Activated naive CD4-positive, alpha-beta T cell (primary cell): ENCODE measurements at places on chromosomes 3 and 15.

- DNase-seq = no peak
These were observed 26.5 kb downstream of the NANOGP8 start for GRCh38 chr15:35058534-35059054.

- no peak for DNase-seq
These were observed 79.3 kb downstream of the ATP10A start for GRCh38 chr15:25783607-25784540.

DNA sequence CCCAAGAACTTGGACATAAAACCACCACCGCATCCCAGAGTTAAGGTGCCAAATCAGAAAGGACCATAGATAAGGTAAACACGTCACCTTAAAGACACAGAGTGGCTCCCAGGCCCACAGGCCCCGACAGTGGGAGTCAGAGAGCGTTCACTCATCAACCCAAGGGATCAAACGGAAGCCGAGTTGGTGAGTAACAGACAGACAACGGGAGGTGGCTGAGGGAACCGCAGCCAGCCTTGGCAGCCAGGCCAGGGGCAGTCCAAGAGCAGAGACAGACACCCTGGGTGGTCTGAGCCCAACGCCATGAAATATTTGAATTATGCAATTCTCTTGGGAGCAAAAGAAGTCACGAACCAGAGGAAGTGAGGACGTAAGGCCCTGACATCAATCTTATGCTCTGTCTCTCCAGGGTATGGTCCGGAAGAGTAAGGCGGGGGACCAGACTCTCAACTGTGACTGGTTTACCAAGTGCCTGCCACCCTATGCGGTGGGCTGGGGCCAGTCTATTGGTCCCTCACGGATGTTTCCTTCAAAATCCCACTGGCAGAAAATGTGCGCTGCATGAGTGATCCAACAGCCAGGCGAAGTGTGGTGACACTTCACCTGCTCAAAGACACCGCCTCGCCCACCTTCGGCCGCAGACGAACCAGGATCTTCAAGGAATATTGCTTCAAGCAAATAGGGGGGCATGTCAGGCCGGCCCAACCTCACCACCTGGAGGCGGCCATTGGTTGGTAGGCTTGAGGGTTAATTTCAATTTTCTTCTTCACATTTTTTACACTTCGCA is 34.3 kb downstream of the TMEM44 start:
- no peak for DNase-seq

DNA sequence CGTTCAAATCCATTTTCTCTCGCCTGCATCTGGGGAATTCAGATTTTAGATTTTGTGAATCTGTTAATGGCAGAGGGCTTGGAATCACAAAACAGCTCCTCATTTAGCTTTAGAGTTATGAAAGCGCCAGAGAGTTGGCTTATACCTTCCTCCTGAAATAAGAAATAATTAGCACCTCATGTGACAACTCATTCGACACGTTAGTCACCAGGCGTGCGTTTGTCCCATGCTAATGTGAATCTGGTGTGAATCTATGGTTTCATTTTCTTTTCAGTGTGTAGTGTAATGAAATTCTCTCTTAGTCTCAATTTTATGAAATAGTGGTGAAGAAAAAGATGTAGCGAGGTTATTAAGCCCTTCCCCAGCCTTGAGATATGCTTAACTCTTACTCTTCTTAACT is 89.4 kb downstream of the EDEM1 start:
- no peak for DNase-seq

GRCh38 chr3:173920386-173920785 is 522.8 kb downstream of the NLGN1 start:
- DNase-seq = no peak

DNA sequence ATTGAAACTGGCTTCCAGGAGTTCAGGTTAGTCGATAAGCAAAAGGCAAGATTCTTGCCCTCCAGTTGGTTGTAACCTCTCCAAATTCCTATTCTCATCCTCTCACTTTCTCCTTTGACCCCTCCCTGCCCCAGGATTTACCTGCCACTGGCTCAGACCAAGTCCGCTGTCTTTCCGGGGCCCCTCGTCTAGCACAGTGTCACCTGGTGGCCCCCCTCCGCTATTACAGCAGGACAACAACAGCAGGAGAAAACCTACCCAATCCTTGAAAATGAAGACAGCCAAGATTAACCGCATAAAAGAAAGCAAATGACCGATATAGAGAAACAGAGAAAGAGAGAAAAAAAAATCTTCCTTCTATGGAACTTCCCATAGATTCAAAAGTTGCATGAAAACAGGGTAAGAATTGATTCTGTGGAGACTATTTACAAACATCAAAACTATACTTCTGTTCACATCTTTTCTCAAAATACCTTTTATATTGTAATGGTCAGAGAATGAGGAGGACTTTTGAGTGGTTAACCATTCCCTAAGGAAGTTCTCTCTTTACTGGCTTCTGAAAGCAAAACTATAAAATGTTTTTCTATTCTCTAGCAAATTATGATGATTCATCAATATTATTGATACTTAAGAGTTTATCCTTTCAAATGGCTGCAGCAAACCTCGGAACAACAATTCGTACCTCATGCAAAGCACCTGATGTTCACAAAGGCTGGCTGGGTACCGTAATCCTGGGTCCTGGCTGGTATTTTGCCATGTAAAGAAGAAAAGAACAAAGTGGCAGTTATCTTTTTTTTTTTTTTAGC is 10.0 kb upstream of the ST8SIA2 start:
- DNase-seq = no peak

DNA sequence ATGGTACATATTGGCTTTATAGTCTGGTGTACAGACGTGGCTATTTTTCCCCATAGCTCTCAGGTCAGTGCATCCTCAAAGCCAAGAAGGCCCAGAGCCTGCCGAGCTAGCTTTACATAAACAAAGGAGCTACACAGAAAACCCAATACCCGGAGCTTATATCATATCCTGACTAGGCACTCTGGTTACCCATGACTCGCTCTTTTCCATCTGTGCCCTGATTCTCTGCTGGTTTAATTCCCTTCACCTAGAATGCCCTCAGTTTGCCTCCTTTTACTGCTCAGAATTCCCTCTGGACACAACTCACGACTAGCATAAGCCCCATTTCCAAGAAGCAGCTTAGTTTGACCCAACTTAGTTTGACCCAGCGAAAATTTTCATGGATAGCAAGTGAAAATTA is 110.8 kb downstream of the TIGIT start:
- no peak for DNase-seq

DNA sequence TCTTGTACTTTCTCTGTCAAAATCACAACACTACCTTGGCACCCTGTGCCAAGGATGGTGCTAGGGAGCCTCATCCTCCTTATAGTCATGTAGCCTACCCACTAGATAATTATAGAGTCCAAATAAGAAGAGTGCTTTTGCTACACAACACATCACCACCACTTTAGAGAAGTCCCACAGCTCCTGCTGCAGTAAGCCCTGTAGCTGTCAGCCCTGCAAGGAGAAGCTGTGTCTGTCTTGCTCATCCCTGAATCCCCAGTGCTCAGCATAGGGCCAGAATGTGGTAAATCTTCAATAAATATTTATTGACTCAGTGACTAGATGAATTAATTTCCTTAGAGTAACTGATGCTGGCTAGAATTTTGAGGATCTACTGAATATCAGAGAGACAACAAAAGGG is 190.8 kb downstream of the ZNF621 start:
- no peak for DNase-seq

DNA sequence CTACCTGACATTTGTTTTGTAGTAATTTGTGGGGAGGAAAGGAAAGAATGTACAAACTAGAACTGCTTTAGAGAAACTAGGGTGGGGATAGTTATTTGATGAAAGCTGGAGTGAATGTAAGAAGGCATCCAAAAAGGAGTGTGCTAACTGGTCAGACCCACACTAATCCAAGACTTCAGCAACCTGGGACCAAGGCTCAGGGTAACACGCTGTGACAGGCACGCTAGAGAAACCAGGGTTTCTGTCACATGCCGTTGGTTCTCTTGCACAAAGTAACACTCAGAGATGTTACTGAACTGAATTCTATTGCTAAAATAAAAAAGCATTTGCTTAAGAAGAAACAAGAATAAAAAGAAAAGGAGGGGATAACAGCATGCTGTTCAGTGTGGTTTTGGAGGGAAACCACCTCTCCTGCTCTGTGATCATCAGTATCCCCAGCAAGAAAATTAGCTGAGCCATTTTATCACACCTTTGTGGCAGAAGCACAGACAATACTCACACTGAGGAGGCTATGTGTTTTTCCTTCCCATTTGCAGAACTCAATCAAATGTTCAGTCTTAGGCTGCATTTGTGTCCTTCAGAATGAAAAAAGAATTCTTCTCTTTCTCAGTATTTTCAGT is 2.8 kb upstream of the CCDC80 start:
- DNase-seq = no peak

DNA sequence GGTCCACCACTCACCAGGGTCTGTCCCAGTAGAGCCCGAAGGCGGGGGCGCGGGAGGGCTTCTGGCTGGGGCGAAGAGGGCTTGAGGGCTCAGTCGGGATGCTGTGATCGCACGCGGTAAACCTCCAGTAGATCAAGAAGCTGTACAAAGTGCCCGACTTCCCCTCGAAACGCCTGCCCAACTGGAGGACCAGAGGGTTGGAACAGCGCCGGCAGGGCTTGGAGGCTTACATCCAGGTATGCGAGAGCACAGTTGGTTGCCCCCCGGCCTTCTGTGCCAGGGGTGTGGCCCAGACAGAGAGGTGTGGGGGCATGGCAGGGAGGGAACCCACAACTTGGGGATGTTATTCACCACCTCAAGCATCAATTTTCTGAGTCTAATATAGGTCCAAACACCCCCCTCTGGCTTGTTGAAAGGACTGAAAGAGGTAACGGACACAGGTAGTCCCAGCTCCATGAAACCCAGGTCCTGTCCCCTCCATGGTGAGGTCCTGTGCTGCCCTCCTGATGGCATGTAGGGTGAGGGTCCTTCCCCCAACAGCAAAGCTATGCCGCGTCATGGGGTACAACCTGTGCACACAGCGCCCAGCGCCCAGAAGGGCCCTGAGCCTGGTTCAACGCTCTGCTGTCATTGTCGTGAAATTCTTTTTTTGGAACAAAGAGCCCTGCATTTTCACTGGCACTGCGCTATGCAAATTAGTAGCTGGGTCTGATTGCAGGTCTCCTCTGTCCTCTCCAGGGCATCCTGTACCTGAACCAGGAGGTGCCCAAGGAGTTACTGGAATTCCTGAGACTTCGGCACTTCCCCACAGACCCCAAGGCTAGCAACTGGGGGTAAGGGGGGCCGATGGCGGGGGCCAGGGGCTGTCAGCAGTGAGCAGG is 1.2 kb downstream of the SNX22 start:
- no peak for DNase-seq

GRCh38 chr3:22980346-22980745 is 222.8 kb upstream of the UBE2E2 start:
- DNase-seq = no peak

DNA sequence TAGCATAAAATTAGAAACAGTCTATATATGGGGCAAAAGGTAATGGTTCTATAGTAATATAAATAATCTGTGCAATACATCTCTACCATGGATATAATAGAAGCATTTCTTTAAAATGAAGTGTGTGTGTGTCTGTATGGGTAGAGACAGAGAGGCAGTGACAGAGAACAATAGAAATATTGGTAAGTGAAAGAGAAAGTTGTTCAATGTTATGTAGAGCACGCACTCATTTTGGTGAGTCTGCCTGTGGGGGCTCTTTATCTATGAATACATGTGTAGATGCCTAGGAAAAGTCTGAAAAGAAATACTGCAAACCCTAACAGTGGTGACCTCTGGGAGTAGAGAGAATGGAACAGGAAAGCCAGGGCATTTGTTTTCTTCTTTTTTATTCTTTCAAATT is 182.6 kb downstream of the STAC start:
- no peak for DNase-seq

GRCh38 chr15:83396101-83396500 is 51.0 kb upstream of the SH3GL3 start:
- no peak for DNase-seq

GRCh38 chr15:78460737-78461136 is 22.7 kb downstream of the IREB2 start:
- no peak for DNase-seq

DNA sequence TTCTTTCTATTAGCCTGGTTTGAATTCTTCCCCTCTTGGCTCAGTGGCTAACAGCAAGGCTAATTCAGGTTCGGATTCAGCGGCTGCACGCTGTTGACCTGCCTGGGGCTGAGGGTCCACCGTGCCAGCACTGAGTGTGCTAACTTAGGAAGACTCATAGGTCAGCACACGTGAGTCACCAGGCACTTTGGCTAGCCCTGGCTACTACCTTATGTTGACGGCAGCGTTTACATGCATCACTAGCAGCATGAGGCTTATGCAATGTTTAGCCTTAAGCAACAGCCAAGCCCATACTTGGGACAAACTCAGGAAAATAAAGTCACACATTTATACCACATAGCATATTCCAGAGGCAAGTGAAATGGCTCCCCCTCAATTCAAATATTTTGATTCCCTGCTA is 137.7 kb downstream of the RAB11A start:
- DNase-seq = no peak

DNA sequence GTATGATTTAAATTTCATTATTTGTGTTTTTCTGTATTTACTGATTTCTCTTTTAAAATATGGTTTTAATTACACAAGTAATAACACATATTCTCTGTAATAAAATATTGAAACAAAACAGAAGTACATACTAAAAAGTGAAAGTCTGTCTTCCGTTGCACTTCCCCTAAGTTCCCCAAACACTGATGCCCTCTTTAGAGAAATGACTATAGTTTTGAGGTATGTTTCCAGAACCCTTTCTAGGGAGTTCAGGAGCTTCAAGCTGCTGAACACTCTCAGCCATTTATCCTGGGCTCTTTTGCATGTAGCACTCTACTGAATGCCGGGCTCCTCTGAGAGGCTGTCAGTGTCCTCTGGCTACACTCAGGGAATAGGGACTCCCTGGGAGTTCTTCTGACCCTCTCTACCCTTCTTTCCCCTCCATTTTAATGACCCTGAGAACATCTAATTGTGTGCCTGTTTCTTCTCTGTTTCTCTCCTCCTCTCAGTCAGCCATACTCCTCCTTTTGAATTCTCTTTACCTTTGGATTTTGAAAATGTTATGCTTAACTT is 60.4 kb upstream of the KCNAB1 start:
- no peak for DNase-seq

- DNase-seq = no peak
These were observed 116.2 kb downstream of the MFSD1 start for GRCh38 chr3:158918008-158918407.

GRCh38 chr3:80618295-80619256 is 850.8 kb upstream of the ROBO1 start:
- DNase-seq = no peak

- no peak for DNase-seq
These were observed 35.1 kb downstream of the LYZL4 start for GRCh38 chr3:42375121-42375800.

DNA sequence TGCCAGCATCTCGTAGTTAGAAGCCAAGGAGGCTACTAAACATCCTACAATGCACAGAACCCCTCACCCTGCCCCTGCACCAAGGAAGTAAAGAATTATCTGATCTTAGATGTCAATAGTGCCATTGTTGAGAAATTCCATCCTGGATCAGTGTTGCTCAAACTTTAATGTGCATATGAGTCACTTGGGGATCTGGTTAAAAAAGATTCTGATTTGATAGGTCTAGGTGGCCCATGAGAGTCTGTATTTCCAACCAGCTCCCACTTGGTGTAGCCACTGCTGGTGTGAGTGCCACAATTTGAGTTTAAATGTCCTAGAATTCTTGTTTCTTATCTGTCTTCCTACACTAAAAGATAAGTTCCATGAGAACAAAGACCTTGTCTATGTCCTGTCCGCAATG is 43.7 kb downstream of the TMEM45A start:
- no peak for DNase-seq
